DMS79 (cell line): ENCODE measurements at places on chromosomes 4 and X.
A peak's percentile ranks its signal among the peaks of the same experiment; 100 is the strongest.

GRCh38 chrX:84907324-84907968, 96.2 kb upstream of the APOOL start:
- no peak for DNase-seq

DNA sequence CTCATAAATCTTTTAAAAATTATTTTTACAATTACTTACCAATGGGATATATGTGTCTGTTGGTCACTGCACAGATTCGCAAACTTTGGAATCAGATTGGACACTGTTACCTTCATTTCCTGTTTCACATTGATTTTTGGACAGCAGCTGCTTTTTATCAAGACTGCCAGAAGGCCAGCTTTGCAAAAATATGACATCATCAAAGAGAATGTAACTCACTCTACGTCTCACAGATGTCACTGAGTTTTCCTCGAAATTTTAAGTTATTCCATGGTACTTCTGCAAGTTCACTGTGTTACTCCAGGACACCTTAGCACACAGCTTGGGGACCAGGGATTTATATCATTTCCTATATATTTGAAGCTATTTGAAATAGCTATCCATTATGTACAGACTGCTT, 31.8 kb upstream of the MAGEB2 start:
- no peak for DNase-seq

GRCh38 chrX:103254921-103255493, at the start of gene TCEAL8:
TCEAL8 (minus strand) TSS chrX:103255155; CDS start chrX:103253979, 1,176 bp downstream.
- DNase-seq: peak; percentile 87

DNA sequence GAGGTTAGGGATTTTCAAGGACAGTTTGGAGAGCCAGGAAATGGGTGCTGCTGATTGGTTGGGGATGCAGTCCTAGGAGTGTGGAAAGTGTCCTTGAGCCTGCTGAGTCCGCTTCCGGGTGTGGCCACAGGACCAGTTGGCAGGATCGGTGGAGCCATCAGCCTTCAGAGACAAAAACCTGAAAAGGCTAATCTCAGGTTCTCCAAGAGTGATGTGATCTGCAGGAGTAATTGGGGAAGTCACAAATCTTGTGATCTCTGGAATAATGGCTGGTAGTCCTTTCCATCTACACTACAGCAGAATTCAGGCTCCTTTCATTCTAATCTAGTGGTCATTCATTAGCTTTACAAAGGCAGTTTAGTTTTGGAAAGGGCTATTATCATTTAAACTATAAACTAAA, 55.9 kb upstream of the BMP2K start:
- DNase-seq: no peak

DNA sequence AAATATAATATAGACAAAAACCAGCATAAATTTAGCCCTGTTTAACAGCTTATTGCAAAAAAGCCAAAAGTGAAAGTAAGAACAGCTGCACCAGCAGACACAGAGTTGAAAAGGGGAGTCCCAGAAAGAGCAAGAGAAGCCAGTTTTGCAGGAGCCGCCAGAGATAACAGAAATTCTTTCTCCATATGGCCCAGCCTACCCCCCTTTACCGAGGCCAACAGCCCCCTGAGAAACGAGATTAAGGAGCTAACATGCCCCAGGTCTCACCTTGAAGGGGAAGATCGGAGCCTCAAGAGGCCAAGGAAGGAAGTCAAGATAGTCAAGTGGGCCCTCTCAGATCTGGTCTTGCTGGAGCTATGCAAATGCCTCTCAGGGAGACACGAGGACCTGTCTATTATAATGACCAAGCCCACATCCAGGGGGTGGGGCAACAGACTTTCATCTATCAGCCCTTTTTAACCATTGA, 4.8 kb downstream of the ACOX3 start:
- DNase-seq: peak; percentile 33

GRCh38 chr4:155207534-155208257, 740 bp upstream of the NPY2R start:
- no peak for DNase-seq

DNA sequence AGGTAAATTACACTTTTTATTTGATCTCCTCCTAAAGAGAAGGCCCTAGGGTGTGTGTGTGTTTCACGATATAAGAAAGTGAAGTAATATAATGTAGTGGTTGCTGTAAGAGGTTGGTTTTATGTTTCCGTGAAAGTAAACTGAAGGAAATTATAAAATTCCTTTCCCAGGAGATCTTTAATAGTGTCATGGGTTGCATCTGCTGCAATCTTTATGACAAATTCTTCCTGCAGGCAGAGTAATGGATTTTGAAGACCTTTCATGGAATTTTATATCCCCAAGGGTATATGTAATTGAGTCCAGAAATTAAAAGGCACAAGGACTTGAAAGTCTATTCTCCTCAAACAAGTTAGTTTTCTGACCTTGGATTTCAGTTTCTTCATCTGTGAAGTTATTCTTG, 538.6 kb downstream of the ANKRD50 start:
- DNase-seq: no peak

- DNase-seq: no peak
Observed at GRCh38 chr4:105350859-105351490, 122.9 kb downstream of the PPA2 start.

DNA sequence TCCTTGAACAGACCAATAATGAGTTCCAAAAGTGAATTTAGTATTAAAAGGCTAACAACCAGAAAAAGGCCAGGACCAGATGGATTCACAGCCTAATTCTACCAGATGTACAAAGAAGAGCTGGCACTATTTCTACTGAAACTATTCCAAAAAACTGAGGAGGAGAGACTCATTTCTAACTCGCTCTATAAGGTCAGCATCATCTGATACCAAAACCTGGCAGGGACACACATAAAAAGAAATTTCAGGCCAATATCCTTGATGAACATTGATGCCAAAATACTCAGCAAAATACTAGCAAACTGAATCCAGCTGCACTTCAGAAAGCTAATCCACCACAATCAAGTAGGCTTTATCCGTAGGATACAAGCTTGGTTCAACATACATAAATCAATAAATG, 35.8 kb upstream of the USP46 start:
- DNase-seq: no peak

DNA sequence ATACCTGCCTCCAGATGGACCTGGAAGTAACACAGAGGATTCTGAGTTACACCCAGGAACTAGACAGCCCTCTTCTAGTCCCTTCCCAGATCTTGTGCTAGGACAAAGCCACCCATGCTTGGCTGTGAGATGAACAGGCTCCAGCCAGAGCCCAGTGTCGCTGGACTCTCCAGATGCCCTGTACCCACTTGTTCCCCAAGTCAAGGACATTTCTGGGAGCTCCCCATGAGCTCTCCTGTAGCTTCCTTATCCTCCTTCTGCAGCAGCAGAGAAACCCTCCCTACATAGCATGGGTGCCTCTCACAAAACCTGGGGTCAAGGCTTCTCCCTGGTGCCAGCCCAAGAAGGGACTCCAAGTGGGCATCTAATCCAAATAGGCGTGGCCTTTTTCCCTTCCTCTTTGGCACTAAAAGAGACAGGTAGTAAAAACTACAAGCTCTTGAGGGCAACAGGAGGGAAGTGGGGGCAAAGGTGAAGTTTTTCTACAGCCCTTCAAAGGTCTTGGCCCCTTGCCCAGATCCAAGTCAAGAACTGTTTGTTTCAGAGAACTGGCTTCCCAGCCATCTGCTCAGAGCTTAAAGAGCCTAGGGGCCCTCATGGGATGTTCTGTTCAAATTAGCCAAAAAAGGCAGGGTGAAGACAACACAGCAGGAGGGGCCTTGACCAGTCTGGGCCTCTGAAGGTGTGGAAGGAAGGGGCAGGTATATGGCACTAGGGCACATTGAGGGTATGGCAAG, 8.5 kb upstream of the ERCC6L start:
- peak; percentile 57 for DNase-seq

DNA sequence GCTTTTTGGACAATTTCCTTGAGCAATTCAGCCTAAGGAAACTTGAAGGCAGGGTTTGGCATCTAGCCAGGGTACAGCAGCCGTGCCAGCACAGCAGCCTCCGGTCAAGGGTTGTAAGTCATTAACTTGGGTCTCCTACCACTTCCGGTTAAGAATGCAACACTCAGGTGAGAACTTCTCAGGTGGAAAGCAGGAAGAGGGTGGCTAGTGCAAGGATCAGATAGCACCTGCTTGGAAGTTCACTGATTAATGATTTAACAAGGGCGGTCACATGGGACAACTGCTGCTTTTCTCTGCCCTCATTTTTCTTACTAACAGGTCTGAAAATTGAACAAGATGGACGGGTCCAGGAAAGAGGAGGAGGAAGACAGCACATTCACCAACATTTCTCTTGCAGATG, 30.1 kb upstream of the SCOC start:
- DNase-seq: peak; percentile 52

- peak; percentile 92 for DNase-seq
Observed at GRCh38 chr4:165398570-165398969, 19.8 kb downstream of the CPE start.

DNA sequence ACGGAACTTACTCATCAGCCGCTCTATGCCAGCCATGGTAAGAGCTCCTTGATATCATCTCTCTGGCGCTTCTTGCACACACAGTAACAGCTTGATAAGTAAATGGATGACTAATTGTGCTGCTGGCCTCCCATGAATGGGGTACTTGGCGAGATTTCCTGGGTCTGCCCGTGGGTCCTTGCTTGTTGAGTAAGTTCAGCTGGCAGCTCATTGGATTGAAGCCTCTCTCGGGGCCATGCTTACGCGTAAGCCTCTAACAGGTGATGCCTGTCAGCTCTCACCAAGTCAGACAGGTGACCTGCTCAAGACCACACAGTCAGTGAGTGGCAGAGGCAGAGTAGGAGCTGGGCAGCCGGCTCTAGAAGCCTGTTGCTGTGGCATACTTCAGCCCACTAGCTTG, 7.7 kb downstream of the NSG1 start:
- DNase-seq: peak; percentile 9

DNA sequence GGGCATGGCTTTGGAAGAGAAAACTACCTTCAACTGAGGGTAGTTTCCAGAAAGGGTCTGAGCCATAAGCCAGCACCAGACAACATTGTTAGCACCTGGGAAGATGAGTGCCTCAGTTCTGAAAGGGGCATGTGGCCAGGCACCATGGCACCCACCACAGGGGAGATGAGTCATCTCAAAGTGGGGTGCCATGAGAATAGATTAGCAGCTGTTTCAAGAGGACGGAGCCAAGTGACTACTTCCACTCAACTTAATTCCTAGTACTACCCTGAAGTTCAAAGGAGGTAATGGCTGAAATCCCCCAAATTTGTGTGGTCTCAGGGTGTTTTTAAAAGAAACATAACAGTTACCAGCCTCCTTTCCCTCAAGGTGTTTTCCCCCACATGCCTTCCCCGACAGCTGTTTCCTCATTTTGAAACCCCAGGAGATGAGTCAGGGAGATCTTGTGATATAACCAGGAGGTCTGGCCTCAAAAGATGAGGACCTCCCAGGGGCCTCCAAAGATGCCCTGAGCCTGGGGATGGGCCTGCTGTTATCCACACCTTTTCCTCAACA, 27.8 kb upstream of the FTHL17 start:
- no peak for DNase-seq

DNA sequence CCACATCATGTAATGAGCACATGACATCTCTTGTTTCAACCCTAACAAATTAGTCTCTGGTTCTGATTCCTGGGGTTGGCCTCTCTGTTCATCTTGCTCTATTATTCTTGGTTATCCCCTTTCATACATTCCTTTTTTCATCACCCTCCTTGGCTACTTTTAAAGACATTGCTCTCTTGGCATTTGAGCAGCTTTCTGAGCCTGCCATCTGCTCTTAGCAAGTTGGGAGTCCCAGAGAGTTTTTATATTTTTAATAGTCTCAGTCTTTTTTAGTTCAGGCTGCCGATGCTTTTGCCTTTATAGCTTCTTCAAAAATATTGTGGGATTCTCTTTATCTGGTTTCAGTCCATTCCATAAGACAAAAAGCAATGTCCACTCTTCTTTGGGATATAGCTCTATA, 1270.9 kb downstream of the ADGRL3 start:
- DNase-seq: no peak

DNA sequence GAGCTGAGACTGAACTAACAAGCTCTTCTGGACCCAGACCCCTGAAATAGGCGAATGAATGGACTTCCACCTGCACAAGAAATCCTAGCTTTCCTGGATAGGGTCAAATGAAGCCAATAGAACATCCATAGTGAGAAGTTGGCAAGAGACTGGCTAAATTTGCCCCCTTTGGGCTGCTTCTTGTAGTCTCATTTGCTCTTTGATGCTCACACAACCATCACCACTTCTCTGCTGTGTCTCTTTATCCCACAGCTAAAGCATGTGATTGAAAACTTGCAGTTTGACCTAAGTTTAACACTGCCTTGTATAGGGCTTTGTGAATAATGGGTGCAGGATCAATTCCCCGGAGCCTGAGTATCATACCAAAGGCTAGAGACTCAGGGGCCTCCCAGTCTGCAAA, 38.2 kb downstream of the NLGN3 start:
- no peak for DNase-seq

- no peak for DNase-seq
Observed at GRCh38 chr4:154854362-154854761, 73.3 kb downstream of the RBM46 start.
